ENCODE measurements at places on chromosomes 3 and 15.

GRCh38 chr3:172913911-172914655, 163.6 kb downstream of the ECT2 start:
- DNase-seq = no peak

- no peak for DNase-seq
Measured at GRCh38 chr3:28012830-28013229, 228.6 kb upstream of the CMC1 start.

DNA sequence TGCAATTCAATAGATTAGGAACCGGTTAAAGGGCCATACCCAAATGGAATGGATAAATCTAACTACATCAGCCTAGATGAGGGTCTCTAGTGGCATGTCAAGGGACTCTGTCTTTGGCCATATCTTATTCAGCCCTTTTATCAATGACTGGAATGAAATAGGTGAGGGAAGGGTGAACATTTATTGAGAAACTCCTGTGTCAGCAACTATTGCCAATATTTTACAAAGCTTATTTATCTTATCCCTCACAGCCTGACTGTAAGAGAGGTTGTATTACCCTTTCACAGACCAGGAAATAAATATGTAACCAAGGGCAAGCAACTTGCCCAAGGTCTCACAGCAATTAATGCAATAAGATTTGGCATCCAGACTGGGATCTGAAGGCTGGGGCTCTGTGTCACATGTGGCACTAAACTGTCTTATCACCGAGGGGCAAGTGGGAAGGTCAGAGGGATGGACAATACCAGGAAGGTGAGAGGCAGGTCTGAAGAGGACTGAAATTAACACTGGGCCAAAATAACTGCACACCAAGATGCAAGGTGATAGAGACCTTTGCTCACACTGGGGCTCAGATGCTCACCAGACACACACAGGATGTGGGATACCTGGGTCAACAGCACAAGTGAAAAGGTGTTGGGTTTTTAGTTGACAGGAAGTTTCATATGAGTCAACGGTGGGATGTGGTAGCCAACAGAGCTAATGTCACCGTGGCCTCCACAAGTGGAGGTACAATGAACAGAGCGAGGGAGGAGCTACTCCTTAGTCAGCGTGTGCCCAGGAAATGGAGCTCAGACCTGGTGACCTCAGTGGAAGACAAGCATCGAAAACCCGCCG, 261.3 kb downstream of the RPLP1 start:
- no peak for DNase-seq

GRCh38 chr3:17166369-17166768, 281.6 kb downstream of the PLCL2 start:
- DNase-seq = no peak

GRCh38 chr3:50521572-50521971, 18.1 kb upstream of the CACNA2D2 start:
- DNase-seq = no peak

- no peak for DNase-seq
Measured at GRCh38 chr15:101357333-101357732, 62.3 kb upstream of the SNRPA1 start.

DNA sequence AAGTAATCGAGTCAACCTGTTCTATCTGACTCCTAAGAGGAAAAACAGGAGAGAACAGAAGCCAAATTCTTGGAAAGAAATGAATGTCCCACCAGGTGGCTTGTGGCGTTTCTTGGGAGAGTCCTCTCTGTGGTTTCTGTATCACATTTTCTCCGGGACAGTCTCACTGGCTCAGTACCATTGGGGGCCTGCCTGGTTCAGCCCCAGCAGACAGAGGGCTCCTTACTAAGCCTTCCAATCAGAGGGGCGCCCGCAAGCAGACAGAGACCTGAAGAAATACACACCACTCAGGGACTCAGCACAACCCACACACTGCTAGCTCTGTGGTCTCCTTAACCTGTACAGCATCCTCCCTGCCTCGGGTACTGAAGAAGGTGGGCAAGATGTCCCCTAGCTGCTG, 302.1 kb downstream of the TLE3 start:
- DNase-seq = no peak

- no peak for DNase-seq
Measured at GRCh38 chr3:59128685-59129084, 78.9 kb upstream of the CFAP20DC start.

DNA sequence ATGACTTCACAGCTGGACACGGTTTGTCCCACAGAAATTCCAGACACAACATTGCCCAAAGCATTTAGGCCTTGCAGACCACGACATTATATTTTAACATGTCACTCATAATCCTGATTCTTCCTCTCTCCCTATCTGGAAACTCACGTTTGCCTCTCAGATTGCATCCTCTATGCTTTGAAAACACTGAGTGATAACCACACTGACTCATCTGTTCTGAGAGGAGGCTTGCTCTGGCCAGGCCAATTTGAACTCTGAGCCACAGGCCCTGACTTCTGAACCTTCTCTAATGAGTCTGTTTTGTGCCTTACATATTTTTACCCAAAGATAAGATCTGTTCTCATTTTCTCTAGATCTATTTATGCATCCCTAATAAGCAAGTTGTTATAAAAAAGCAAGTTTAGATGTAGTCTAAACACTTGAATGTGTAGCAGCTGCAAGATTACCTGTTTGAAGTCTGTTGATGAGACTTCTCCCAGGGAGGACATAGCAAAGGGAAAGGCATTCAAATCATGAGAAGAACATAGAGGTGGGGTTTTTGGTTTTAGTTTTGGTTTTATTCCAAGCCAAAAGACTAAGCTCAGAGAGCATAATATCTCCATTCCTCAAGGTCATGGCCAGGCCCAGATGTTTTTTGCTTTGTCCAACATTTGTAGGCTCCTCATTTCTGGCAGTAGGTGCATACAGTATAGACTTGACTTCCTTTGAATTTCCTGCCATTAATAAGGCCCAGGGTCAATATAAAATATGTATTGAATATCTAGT, 234.4 kb upstream of the LRTM1 start:
- DNase-seq = no peak

All from SHP77 (cell line).